ENCODE measurements at places on chromosomes 1 and 21.

DNA sequence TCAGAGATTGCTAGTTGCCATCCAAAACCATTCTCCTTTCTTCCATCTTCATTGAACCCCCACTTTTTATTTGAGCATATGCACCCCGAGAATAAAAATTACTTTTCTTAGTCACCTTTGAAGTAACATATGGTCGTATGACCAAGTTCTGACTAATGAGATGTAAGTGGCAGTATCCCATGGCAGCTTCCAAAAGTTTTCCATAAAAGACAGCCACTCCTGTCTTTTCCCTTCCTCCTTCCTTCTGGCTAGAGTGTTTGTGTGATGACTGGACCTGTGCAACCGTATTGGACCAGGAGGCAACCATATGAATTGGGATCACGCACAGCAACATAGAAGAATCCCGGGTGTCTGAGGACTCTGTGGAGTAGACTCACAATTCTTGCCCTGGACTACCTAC, 41.1 kb upstream of the CCSAP start:
- DNase-seq, result no peak

GRCh38 chr1:246506674-246507481, at the start of gene SMYD3:
Gene SMYD3, minus strand, starts transcription at chr1:246507279.
- peak; percentile 73 for DNase-seq

DNA sequence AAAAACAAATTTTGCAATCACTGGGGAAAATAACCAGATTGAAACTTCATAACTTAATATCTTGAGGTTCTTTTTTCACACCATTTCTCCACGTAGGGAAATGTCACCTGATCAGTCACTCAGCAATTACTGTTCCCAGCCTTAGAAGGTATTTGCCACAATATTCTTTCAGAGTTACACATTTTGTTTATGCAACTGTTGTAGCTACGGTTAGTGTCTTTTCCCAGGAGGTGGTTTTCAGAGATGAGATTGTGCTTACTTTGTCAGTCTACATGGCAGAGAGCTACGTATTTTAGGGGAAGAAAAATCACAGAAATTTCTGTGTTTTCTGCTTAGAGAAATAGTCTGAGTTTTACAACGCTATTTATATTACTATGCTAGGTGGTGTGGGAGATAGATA, 792.8 kb upstream of the B3GALT2 start:
- DNase-seq, result no peak

DNA sequence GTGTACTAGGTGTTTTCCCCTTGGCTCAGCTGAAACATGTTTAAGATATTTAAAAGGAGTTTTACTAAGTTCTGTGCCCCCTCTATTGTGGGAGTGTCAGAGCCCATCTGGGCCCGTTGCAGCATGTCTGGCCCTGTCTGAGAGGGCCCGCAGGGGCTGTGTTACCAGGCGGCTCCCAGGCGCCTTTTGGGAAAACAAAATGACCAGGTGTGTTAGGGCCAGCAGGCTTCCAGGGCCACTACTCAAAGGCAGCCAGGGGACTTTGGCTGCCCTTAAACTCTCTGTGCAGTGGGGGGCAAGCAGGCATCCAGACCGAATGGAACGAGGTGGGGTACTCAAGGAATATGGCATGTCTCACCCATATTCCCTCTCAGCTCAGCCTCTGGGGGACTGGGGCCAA, 111.7 kb downstream of the KCNN3 start:
- no peak for DNase-seq

DNA sequence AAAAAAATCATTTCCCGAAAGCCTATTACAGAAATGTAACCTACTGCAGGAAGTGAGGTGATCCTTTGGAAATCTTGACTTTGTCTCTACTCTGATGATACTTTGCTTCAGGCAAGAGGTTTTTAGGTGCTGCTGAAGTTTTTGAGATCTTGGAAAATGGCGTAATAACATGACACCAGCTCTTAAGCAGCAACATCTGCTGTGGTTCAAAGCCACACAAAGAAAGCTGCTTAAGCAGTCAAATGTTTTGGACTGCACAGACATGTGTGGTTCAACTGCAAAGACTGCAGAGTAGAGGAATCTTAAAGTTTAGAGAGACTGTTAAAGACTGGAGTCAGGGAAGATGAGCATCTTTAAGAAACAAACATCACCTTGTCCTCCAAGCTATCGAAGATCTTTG, 139.0 kb downstream of the RASAL2 start:
- DNase-seq, result no peak

DNA sequence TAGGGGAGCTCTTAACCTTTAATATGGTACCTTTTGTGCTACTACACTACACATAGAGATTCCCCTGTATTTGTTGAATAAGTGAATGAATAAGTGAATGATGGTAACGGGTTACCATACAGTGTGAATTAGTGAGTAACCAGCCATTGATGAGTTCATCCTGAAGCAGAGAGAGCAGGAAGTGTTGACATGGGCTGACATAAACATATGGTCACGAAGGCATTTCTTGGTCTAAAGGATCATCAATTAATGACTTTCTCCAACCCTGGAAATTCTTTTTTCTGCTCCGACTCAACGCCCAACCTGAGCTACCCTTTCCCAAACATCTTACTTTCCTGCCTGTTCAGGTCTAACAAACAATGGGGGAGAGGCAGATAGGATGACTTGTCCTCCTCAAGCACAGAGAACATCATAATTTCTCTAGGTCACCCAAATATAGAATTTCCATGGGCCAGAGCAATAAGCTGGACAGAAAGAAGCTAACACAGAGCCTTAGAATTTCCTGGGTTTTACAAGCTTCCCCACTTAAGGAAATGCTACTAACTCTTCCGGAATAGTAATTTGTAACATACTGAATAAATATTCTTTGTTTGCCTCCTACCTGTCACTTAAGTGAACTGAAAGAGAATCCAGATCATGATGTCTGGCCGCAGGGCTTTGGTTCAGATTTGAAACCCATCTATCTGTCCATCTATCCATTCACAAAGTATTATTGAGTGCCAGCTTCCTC, 114.7 kb upstream of the NGF start:
- DNase-seq, result no peak

DNA sequence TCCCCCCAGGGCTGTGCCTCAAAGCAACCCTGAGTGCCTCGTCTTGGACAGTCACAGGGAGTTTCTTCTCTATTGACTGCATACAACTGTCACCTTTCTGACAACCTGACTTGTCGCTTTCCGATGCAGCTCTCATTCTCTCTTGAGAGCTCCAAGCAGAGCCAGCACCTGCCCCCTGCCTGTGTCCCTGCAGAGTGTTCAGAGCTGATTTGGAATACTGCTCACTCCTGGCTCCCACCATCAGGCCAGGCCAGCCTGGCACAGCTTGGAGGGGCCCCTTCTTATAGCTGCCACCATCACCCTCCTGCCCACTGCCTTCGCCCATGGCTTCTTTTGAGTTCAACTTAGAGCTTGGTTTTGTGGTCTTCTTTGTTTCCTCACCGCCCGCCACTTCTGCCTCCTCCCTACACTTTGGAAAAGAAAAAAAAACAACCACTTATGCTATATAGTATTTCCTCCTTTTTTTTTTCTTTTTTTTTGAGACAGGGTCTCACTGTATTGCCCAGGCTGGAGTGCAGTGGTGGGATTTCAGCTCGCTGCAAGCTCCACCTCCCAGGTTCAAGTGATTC, 12.3 kb downstream of the NCF2 start:
- no peak for DNase-seq

- no peak for DNase-seq
Measured at GRCh38 chr1:116036255-116036654, 59.9 kb downstream of the SLC22A15 start.

- no peak for DNase-seq
Measured at GRCh38 chr1:38819040-38819439, 40.5 kb downstream of the RRAGC start.

GRCh38 chr1:212082765-212083406, 47.3 kb downstream of the DTL start:
- no peak for DNase-seq

DNA sequence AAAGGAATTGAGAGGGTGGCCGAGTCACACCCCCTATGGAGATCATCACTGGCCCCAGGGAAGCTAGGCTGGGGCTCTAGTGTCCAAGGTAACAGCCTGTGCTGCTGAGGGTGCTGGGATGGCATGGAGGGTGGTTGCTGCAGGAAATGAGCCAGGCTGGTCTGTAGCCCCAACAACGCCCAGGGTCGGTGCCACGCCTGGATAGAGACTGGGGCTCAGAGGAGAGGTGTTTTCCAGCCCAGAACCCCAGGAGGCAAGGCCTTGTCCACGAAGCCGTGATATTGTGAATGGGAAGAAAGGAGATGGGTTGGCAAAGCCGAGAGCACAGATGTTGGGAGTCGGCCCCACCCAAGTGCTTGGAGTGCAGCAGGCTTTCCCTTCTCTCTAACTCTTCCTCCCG, 68.9 kb upstream of the ACTRT2 start:
- DNase-seq, result no peak

GRCh38 chr1:182069028-182069466, 7.5 kb upstream of the ZNF648 start:
- peak; percentile 51 for DNase-seq

DNA sequence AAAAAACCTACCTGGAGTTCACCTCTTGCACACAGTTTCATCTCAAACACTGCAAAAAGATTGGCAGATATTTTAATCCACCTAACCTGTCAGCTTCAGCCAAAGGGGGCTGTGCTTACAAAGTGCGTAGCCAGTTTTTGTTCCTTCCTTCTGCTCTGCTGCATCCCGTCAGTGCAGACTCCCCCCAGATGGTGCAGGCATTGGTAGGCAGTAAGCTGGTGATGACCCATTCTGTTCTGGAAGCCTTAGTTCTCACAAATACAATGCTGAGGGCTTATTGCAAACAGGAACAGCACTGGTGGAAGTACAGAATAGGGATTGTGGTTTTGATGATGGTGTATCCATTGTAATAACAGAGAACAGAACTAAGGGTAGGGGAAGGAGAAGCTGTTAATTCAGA, 239.5 kb downstream of the RYR2 start:
- DNase-seq, result no peak

GRCh38 chr21:16073586-16073985, 343.8 kb downstream of the USP25 start:
- DNase-seq, result no peak

DNA sequence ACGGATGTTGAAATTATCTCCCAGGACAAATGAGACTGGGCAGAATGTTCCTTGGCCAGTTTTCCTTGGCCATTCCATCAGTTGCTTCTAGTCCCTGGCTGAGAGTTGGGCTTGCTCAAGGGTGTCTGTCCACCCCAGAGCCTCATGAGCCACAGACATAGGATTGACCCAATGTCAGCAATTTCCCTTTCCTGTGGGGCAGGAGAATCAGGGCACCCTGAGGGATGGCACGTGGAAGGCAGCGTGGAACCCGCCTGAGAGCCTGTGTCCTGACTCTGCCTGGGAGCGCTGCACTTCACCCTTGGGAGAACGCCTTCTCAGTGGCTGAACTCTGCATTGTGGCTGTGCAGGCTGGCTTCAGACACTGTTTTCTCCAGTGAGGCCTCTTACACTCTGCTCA, 71.3 kb upstream of the B3GALNT2 start:
- no peak for DNase-seq

DNA sequence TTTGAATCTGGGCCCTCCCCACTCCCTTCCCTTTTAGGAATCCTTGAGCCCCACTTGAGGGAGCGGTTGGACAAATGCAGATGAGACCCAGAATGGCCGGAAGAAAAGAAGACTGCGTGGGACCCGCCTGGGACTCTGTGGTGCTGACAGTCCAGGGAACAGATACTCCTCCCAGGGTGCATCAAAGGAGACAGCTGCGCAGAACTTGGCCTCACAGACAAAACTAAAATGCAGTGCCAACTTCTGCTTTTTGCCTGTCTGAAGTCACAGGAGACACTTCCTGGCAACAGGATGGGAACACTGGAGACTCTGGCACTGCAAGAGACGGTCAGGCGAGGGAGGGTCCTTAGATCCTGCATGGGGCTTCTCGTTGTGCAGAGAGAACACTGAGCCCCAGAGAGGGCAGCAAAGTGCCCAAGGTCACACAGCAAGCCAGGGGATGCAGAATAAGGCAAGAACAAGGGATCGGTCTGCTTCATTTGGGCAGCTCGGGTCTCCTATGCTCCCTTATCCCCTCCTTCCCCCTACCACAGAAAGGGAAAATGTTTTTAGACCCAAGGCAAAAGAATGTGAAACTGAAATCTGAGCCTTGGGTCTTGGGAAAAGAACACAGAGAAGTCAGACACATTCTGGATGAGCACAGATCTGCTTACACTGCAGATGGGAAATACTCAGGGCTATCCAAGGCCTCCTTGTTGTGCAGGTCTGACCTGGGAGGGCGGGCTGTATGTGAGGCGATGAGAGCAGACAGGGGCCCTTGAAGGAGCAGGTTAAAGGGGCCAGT, 182.4 kb downstream of the TRABD2B start:
- DNase-seq, result no peak

DNA sequence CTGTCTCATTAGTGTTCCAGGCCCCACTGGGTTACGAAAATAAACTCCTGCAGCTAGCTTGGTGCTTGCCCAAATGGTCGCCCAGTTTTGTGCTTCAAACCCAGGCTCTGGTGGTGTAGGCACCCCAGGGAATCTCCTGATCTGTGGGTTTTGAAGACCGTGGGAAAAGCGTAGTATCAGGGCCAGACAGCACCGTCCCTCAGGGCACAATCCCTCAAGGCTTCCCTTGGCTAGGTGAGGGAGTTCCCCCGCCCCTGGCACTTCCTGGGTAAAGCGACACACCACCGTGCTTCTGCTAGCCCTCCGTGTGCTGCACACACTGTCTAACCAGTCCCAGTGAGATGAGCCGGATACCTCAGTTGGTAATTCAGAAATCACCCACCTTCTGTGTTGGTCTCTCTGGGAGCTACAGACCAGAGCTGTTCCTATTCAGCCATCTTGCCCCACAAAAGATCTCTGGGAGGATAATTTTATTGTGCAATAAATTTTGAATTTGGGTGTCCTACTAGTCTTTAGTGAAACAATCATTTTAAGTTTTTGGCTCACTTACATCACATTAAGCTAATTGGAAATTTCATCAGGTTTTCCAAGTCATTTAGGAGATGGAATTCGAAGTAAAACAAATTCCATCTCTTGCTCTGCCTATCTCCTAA, 9.4 kb upstream of the SLC25A24 start:
- peak; percentile 6 for DNase-seq

- DNase-seq, result no peak
Measured at GRCh38 chr1:67695963-67696362, 11.0 kb downstream of the GADD45A start.

- no peak for DNase-seq
Measured at GRCh38 chr1:203519053-203519840, 25.3 kb downstream of the OPTC start.

DNA sequence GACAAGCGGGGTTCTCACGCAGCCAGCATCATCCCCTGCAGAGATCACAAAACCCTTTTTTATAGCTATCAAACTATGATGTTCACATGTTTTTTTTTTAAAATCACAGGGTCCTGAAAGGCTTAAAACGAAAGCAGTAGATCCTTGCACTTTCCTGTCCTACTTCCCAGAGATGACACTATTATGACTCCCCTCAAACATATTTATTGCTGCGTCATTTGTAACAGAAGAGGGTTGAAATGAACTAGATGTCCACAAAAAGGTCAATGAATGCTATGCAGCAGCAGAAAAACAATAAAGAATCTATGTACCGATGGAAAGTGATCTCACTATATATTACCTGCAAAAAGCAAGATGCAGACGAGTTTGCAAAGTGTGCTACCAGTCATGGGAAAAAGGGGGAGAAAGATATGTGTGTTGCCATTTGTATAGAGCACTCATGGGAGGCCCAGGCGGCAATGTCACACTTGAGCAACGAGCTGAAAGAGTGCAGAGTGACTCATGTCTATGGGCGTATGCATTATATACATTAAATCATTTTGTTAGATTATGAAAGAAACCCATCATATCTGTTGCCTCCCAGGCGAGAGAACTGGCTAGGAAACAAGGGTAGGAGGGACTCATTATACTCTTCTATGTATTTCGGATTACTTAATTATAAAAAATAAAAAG, 68.9 kb upstream of the PARP1 start:
- DNase-seq, result no peak

- DNase-seq, result no peak
Measured at GRCh38 chr1:19654386-19654785, 10.3 kb downstream of the NBL1 start.

All from activated naive CD4-positive, alpha-beta T cell treated with anti-CD3 and anti-CD28 coated beads for 36 hours (primary cell).